Stimulated activated CD4-positive, alpha-beta T cell treated with anti-CD3 and anti-CD28 coated beads, TNF-alpha, amount 100 ng/mL, for 48 hours (primary cell): ENCODE measurements at places on chromosomes 2 and 18.
A peak's percentile ranks its signal among the peaks of the same experiment; 100 is the strongest.

DNA sequence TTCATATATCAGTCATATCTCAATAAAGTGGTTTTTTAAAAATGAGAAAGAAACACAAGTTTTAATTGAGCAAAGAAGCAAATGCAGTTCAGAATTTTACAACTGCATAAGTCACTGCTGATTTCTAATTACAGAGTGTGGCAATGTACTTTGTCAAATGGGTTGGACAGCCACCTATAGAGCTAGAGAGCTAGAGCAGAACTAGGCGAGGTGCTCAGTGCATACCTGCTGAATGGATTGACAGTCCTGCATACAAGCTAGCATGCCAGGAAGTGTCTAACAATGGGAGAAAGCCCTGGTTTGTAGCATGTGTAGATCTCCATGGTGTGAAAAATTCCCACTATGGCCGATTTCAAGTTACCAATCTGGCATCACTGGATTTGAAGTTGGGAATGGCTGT lies 106.3 kb upstream of the CDCA7 start:
- no peak for DNase-seq

DNA sequence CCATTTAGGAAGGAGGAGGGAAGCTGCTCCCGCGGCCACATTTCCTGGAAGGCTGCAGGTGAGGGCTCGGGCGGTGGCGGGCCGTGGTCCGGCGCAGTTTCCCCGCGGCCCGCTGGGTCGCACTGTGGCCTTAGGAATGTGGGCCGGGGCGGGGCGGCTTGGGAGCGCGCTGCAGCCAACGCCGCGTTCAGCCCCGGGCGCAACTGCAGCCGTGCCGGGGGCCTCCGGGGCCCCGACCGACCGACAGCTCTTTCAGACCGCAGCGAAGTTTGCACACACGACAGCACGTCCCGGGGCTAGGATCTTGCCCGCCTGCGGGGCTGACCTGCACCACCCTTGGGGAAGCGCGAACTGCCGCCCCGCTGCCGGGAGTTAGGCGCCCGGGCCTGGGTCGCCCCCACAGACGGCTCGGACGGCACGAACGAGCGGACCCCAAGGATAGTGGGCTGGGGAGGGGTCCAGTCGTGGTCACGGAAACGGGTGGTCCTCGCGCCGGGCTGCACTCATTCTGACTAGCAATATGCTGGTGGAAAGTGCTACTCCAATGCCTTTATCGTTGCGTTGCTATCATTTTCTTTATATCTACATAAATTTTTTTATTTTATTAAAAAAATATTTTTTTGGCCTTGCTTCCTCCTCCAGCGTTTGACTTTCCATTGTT lies 69.9 kb upstream of the DLX2 start:
- no peak for DNase-seq

GRCh38 chr2:174529916-174530315 lies 43.1 kb upstream of the GPR155 start:
- no peak for DNase-seq

- DNase-seq: no peak
These were observed 98.0 kb downstream of the AAK1 start for GRCh38 chr2:69545477-69545932.

GRCh38 chr2:157172866-157173578 lies 84.5 kb upstream of the GALNT5 start:
- DNase-seq: no peak

- DNase-seq: no peak
These were observed 32.8 kb downstream of the KATNAL2 start for GRCh38 chr18:46950064-46950656.

GRCh38 chr18:63438181-63438580 lies 15.9 kb upstream of the VPS4B start:
- DNase-seq: no peak

GRCh38 chr2:171864357-171864985 lies 29.6 kb downstream of the SLC25A12 start:
- DNase-seq: no peak

DNA sequence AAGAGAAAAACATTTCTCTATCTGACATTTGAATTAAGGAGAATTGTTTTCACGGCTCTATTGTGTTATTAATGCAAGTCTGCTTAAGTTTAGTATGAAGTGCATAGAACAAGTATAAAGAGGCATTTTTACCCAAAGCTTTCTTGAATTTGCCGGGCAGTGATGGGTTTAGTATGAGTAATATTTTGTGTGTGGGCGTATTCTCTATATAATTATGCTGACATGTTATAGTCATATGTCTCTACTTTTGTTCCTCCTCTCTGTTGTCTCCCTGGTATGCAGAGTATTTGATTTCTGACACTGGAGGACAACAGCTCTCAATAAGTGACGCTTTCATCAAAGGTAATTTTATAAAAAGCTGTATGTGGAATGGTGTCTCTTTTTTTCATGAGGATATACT lies 45.9 kb downstream of the PIKFYVE start:
- no peak for DNase-seq

DNA sequence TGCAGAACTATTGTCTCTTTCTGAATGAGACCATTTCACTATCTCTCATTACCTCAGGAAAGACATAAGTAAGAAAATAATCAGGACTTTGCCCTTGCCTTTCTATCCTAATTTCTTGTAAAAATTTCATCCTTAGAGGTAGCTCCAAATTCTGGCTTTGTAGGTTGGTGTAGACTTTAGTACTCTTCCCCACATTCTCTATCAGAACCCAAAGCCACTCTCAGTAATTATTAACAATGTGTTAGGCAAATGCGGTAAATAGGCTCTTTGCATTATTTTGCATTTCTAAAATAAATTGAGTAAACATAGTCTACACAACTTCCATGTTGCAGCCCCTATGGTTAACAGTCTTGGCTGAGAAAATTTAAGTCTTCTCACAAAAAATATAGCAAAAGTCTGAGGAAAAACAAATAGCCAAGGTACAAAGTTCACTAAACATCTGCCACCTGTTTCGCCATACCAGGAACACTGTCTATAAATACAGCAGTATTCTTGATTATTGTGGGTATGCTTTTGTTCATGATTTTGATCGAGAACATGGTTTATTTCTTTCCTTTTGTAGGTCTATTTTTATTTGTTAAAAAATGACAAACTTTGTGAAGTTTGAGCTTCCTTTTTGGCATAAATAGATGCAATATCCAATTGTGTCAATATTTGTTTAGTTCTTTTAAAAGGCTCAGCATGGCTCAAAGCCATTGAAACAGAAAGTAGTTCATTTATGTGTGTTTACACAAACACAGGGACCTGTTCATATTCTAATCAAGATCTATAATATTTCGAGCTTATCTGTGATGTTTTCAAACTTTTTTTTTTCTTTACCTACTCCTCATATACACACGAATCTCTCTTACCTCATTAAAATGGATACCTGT lies 1061.5 kb downstream of the CNTNAP5 start:
- no peak for DNase-seq

- DNase-seq: no peak
These were observed 97.9 kb downstream of the USP40 start for GRCh38 chr2:233468741-233469110.

DNA sequence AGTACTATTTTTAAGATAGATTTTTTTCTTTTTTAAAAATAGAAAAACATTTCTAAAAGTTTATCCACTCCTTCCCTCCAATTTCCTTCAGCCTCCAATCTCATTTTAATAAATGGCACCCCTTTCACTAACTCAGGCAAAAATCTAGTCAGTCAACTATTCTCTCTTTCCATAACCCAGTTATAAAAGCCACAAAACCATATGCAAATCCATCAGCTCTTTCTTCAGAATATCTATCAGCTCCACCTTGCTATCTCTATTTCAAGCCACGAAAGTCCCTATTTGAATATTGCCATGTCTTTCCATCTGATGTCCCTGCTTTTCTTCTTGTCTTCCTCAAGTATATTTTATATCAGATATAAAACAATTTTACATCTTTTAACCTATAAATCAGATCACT lies 397.1 kb downstream of the ERBB4 start:
- no peak for DNase-seq

- no peak for DNase-seq
These were observed 199.2 kb downstream of the KCNS3 start for GRCh38 chr2:18077704-18078103.

DNA sequence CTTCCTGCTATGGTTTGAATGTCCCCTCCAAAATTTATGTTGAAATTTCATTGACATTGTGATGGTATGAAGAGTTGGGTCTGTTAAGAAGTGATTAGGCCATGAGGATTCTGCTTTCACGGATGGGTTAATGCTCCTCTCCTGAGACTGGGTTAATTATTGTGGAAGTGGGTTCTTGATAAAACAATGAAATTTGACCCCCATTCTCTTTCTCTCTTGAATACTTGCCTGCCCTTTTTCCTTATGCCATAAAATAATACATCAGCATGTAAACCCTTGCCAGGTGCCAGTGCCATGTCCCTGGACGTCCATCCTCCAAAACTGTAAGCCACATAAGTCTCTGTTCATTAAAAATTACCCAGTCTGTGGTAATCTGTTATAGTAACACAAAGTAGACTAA lies 352.8 kb downstream of the LRRTM4 start:
- DNase-seq: no peak

DNA sequence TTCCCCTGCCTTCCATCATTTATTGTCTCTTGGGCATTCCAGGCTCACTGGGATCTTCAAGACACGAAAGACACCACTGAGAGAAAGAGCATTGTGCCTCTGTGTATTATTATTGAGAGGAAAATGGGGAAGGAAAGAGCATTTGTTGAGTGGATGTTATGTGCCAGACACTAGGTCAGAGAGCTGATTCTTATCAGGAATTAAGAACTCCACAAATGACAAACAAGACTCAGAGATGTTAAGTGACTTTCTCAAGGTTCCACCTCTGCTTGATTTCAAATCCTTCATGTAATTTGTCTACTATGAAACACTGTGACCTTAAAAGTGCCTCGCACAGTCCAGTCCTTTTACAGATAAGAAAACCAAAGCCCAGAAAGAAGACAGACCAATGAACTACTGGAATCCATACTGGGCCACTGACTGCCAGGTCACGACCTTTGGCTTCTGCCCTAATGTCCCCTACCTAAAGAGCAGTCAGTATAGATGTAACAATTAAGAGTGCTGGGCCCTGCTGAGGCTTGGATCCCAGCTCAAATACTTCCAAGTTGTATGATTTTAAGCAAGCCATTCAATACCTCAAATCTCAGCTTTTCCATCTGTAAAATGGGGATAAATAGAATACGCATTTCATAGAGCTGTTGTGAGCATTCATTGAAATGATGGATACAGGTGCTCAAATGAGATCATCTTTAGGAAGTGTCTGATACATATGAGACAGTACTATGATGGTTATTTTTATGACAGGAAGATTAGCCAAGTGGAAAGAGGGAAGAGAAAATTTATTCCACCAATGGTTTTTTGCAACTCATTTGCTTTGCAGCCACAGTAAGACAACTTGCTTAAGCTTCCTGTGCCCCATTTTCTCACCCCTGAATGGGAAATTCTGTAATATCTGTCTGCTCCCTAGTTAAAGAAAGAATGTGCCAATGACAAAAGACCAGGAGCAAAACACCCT lies 10.9 kb downstream of the KLF7 start:
- DNase-seq: no peak

- no peak for DNase-seq
These were observed 282.7 kb downstream of the EPHA4 start for GRCh38 chr2:221289389-221289788.

DNA sequence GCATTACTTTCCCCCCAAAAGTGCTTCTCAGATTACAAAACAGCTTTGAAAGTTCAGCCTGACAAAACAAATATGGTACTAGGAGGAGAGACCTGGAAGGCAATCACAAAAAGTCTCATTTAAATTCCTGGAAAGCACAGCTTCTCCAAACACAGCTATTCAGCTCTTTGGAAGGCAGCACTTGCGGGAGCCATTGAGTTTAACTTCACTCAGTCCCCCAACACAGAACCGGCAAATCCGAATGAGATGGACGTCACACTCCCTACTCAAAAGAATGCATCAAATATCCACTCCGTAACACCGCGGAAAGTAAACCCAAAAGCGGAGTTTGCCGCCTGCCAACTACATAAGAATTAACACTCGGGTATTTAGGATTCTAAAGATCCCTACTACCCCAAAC lies 638 bp downstream of the ST6GAL2 start:
- DNase-seq: no peak

DNA sequence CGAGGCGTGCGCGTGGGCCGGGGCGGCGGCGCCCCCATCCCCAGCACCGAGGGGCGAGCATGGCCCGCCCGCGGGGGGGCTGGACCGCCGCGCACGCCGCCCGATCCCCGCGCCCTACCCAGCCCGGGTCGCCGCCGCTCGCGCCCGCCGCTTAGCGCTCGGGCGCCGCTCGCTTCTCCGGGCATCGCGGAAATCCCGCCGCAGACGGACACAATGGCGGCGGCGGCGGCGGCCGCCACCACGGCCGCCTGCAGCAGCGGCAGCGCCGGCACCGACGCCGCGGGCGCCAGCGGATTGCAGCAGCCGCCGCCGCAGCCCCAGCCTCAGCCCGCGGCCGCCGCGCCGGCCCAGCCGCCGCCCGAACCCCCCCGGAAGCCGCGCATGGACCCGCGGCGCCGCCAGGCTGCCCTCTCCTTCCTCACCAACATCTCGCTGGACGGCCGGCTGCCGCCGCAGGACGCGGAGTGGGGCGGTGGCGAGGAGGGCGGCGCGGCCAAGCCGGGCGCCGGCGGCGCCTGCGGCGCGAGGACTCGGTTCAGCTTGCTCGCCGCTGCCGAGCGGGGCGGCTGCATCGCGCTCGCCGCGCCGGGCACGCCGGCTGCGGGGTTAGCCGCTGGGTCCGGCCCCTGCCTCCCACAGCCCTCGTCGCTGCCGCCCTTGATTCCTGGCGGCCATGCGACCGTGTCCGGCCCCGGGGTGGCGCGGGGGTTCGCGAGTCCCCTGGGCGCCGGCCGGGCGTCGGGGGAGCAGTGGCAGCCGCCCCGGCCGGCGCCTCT lies 453 bp downstream of the CABLES1 start:
- peak; percentile 5 for DNase-seq
